ENCODE measurements at places on chromosomes 1 and 21.

DNA sequence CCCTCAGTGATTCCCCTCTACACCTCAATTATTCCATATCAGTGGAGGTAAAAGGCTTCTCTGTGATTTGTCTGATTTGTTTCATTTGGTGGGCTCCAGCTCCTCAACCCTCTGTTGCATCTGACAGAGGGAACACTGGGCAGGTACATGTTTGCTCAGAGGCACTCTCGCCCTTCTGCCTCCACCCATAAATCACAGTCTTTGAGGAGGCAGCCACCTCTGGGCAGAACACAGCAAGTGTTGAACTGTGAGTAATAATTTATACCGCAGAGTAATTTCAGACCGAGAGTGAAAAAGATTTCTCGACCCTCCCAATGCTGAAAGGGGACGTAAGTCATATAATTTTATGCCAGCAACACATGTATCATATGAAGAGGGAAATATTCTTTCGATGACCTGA is 330.1 kb upstream of the PBX1 start:
- DNase-seq, result no peak

- DNase-seq, result no peak
Measured at GRCh38 chr1:206963119-206963712, 7.0 kb downstream of the FCAMR start.

GRCh38 chr1:55893155-55893554 is 678.0 kb upstream of the USP24 start:
- DNase-seq, result no peak

DNA sequence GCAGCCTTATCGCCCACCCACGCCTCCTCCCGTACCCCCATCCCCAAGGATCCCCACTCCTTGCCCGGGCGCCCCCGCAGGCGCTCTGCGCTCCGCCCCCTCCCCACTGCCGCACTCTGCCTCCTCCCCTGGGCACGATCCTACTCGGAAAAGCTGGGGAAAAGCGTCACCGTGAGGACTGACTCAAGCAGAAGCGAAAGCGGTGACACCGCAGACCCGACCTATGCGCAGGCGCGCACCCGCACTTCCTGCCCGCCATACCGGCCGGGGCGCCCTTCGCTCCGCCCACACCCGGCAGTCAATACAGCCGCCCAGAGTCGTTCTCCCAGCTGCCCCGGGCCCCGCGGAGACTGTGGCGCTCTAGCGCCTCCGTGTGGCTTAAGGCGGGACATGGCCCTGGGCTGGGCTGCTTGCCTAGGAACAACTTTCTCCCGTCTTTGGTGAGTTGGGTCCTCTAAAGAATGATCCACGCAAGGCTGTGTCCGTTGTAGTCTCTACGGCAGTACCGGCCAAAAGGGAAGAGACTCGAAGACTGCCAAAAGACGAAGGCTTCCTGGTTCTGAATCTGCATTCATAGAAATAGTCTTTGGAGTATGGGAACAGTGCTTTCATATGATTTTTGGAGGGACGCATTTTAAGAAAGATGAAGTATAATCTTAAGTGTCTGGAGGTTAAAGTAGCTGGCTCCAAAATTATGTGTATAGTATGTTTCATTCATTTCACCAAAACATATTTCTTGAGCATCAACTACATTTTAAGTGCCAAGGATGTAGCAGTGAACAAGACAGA is at the start of gene OMA1:
Gene OMA1 (minus strand): TSS at position 207 of the 789 bp plus-strand sequence. CDS start 7,432 bp downstream, outside the sequence.
- DNase-seq, result peak; percentile 98

DNA sequence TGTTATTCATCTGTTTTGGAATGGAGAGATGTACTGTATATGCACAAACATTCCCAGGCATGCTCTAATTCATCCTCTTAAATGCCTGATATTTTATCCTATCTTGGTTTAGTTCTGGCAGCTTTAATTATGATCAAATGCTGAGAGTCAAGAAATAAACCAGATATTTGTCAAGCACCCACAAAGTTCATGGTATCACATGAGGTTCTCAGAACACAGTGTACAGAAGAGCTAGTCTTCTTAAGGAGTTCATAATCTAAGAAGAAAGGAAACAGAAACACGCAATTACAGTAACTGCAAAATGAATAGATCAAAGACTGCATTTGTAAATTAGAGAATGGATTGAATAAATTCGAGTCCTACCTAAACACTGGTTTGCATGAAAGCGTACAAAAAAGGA is 58.3 kb upstream of the KCNH1 start:
- DNase-seq, result no peak

GRCh38 chr21:29557200-29557599 is 258.5 kb downstream of the BACH1 start:
- DNase-seq, result no peak

DNA sequence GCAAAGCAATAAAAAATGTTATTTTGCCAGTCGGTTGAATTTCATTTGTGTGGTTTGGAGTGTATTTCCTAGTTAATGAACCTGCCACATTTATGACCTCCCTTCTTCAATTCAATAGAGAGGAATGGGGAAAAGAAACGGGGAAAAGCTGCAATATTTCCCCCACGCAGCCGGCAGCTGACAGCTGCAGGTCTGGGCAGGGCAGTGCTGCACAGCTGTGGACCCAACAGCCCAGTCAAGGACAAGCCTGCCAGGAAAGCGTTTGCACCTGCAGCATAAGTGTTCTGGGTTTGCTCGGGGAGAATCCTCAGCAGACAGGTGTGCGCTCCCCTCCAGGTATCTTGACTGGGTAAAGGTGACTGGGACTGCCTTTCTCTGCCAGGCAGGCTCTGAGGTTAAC is 53.4 kb downstream of the FBXO2 start:
- no peak for DNase-seq

DNA sequence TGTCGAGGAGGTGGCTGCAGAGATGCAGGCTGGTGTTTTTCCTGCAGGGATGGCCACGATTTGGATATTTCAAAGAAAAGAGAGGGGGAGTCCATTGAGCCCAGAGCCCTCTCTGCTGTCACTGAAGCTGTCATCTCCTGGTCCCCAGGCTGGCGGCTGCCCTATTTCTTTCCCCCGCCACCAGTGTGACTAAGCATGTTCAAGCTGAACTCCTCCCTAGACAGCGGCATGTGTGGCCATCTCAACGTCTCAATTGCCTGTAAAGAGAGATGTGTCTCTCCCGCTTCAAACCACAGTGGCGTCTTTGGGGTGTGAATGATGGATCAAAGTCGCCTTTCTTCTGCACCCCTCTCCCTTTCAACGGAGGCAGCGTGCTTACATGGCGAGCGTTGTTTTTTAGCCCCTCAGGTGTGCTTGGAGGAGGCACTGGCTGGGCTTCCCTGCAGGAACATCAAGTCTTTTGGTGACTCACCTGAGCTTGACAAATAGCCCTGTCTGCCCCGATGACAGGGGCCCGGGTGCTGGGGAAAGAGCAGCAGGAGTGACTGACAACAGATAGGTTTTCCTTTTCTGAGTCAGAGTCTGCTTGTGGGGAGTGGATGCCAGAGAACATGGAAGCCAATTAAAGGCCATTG is 346.4 kb upstream of the AJAP1 start:
- DNase-seq, result no peak

- no peak for DNase-seq
Measured at GRCh38 chr1:112544011-112544688, 35.4 kb downstream of the WNT2B start.

DNA sequence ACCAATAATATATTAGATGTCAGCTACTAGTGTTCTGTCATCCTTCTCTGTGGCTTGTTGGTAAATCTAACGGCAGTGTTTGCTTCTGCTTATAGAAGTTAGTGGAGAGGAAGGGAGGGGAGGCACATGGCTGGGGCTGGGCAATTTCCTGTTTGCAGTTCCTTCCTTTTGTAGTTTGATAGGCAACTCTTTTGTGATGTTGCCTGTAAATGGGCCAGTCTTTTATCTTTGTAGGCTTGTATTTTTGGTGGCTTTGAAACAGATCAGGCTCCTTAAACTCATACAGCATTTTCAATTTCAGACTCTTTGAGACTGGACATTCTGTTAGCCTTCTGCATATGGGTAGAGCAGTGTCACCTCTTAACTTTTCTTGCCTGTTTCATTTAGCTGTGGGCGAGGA is 48.1 kb downstream of the CDC14A start:
- peak; percentile 80 for DNase-seq

- no peak for DNase-seq
Measured at GRCh38 chr1:44924835-44925464, 61.4 kb downstream of the EIF2B3 start.

GRCh38 chr1:245255783-245256182 is 101.0 kb downstream of the KIF26B start:
- DNase-seq, result no peak

DNA sequence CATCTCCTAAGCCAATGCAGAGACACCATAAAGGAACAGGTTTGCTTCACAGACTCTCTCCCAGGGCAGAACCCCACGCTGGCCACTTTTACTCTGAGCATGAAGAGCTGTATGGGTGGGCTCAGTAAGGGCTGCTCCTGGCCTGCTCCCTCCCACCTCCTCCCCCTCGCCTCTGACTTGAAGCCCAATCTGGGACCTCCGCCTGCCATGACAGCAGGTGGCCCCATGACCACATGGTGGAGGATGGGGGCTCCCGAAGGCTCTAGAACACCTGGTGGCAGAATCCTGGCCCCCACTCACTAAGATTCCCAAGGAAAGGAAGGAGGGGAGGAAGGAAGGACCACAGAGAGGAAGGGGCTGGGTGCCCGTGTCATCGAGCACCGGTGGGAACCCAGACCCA is 23.7 kb downstream of the CASZ1 start:
- no peak for DNase-seq

DNA sequence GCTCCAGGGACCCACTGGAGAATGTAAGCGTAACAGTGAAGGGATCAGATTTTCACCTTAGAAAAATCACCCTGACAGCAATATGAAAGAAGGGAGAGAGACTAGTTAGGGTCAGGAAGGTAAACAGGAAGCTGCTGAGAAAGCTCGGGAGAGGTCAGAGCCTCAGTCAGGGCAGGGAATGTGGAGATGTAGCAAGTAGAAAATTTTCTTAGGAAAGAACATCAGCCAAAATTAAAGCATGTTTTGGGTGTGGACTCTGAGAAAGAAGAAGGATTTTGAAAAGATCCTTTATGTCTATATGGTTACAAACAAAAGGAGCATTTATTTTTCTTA is 16.7 kb upstream of the ERICH3 start:
- no peak for DNase-seq

- no peak for DNase-seq
Measured at GRCh38 chr1:44596511-44596910, 77.8 kb downstream of the TMEM53 start.

DNA sequence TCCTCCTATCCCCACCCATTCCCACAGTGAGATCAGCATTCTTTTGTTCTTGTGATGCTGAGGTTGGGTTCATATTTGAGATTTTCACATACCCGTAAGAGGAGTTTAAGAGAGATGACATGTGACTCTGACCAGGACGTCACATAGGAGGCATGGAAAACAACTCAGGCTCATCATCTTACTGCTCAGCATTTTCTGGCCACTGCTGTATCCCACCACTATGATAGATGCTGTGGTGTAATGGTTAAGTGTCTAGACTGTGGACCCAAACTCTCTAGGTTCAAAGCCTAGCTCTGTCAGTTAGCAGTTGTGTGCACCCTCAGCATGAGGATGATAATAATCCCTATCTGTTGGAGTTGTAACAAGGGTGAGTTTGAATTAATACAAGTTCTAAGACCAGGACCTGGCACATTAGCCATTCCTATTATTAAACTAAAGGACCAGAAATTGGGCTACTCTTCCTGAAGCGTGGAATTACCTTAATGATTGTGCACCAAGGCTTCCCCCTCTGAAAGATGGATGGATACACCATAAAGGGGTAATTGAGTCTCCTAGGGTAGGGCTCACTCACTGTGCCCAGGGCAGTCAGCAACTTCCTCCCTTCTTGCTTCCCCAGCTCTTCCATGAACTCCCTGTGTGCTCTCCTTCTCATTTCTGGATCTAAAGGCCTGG is 40.9 kb downstream of the LGR6 start:
- no peak for DNase-seq

DNA sequence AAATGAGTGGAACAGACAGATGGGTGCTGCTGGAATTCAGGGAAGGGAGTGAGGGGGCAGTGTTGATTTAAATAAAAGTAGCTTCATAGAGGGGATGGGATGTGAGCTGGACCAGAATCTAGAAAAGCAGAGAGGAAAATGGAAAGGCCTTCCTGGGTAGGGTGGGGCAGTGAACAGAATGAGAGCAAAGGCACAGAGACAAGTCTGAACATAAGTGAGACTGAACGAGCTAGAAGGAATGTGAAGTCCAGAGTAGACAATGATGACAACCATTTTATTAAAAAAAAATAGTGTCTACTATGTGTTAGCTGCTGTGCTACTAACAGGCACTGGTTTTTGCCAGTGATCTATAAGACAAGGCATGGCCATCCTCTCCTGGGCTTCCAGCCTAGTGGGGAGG is 36.0 kb downstream of the ELK4 start:
- no peak for DNase-seq

- DNase-seq, result no peak
Measured at GRCh38 chr21:22764222-22764621, 1766.0 kb downstream of the NCAM2 start.

DNA sequence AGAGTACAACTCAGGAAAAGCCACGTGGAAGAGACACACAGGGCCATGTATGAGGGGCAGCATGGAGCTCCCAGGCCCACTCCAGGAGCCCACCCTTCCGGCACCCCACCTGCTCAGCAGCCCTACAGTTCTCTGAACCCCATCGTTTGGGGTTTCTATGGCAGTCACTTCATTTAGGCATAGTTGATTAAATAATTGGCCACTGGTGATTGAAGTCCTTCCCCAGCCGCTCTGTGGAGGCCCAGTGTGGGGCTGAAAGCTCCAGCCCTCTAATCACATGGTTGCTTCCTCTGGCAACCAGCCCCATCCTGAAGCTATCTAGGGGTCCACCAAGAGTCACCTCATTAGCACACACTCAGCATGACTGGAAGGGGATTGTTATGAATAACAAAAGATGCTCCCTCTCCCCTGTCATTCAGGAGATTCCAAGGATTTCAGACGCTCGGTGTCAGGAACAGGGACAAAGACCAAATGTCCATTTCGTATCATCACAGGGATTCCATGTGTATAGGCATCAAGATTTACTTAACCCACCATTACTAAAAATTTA is 12.2 kb upstream of the S100A7A start:
- DNase-seq, result no peak

DNA sequence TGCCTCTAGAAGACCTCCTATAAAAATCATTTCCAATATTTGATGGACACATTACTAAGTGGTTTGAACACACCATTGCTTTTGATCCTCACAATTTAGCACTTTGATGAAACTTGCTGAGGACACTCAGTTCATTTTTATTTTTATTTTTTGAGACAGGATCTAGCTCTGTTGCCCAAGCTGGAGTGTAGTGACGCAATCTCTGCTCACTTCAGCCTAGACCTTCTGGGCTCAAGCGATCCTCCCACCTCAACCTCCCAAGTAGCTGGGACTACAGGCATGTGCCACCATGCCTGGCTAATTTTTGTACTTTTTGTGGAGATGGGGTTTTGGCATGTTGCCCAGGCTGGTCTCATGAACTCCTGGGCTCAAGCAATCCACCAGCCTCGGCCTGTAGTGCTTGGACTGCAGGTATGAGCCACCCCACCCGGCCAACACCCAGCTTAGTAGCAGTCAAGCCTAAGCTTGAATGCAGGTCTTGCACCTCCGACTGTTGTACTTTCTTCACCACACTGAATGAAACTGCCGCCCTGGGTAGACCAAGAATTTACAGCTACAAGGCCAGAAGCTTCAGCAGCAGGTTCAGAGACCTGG is 24.8 kb upstream of the ATP2B4 start:
- DNase-seq, result no peak
